Stimulated activated CD4-positive, alpha-beta T cell treated with anti-CD3 and anti-CD28 coated beads, Interleukin-1b, Interleukin-23, amount 100 ng/mL, for 4 hours (primary cell): ENCODE measurements at places on chromosomes 2 and 18.
A peak's percentile ranks its signal among the peaks of the same experiment; 100 is the strongest.

DNA sequence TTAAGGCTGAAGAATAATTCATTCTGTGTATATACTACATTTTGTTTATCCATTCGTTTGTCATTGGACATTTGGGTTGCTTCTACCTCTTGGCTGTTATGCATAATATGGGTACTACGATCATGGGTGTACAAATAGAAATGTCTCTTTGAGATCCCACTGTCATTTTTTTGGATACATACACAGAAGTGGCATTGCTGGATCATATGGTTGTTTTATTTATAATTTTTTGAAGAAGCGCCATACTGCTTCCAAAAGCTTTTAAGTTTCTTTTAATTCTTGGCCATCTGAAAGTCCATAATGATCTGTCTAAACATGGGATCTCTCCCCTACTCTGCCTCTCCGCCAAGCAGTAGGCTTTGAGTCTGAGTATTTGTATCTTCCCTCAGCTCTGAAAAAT, 18.6 kb downstream of the PPM1B start:
- no peak for DNase-seq

DNA sequence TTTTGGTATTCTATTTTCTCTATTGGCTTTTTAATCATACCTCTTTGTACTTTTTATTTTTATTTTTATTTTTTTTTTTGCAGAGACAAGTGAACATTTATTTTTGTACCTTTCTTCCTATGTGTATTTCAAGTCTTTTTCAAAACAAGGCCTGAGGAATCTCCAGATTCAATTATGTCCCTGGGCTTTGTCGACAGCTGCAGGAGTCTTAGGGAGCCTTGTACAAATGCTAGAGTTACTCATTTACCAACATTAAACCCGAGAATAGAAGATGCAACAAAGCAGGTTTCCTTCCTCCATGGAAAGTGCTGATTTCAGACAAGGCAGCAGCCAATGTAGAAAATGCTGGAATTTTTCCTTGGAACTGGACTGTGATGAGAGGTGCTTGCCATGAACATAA, 242.8 kb downstream of the TNS1 start:
- DNase-seq: no peak

- peak; percentile 43 for DNase-seq
Observed at GRCh38 chr2:70141902-70142589, 48.8 kb downstream of the C2orf42 start.

DNA sequence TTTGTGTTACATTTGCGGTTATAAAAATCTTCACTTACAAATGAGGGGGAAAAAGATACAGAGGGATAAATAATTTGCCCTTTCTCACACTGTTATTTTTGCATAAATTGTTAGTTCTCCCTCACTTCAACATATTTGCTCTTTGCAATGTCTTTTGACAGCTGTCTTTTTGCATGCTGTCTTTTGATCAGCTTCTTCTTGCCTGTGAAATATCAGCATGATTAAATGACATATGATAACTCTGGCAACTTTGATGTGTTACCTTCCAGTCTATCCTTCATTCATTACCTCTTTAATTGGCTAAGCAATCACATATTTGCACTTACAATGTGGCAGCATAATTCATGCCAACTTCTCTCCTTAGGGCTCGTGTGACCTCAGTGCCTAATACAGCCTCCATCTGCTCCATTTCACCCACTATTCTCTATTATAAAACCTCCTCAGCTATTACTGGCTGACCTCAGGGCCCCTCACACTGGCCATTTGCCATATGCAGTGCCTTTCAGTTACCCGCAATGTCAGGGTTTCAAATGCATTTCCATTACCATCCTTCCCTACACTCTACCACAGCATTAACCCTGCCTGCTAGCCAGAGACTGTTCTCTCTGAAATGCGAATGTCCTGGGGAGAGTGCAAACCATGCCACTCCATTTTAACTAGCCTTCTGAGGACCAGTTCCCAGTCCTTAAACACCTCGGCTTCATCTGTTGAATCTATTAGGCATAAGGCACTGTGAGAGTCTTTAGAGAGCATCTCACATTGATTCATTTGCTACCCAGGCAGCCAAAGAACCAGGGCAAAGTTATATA, 1056.6 kb upstream of the CHAC2 start:
- no peak for DNase-seq

GRCh38 chr2:154170400-154170799, 298.7 kb downstream of the GALNT13 start:
- DNase-seq: no peak

DNA sequence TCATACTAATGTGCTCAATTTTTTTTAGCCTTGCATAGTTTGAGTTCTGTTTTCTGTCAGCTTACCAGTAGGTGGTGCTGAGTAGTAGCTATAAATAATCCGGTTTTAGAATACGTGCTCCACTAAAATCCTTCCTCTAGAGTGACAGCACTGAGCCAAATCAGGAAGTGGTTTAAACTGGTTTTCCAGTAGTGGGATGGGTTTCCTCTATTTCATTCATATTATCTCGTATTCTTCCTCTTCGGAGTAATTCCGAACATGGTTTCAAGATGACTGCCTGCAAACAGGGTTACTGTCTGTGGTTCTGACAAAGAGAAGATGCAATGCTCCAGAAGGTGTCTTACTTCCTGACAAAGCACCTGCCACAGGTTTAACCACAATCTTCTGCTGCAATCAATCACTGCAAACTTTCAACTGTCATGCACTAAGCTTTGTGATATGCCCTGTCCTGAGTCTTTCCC, 496.9 kb upstream of the VRK2 start:
- no peak for DNase-seq

- no peak for DNase-seq
Observed at GRCh38 chr2:212052412-212053159, 486.0 kb downstream of the ERBB4 start.

GRCh38 chr2:57981083-57981768, 65.4 kb upstream of the VRK2 start:
- no peak for DNase-seq

DNA sequence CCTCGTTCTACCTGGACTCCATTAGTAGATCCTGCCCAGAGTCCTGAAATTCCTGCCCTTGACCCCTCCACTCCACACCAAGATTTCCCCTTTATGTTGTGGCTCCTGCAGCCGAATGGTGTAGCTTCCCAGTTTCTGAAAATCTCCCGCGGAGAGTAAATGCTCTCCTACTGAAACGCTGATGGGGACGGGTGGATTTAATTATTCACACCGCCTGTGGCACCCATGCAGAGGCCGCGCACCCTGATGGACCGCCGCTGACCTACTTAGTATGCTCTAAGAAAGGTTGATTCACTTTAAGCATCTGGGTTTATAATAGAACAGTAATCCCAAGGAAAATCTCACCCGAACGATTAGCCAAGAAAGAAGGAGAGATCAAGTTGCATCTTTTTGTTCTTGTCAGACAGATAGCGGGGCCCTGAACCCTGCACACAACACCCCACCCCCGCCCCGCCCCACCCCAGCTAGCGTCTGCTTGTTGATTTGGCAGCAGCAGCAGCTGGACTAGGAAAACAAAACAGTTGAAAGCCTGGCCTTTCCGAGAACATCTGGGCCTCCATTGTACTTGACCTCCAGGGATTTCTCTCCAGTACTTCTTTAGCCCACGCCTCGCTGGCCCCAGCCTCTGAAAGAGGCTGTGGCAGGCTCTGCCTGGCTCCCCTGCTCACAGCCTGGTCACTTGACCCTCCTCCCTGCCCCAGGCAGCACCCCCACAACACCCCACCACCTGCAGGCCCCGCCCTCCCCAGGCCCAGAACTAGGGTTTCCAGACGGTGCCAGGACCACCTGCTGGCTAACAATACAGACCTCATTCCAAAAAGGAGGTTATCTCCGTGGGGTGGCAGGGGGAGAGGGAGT, 53.6 kb downstream of the DPYSL5 start:
- DNase-seq: no peak

- DNase-seq: no peak
Observed at GRCh38 chr2:36497570-36498163, 100.3 kb downstream of the FEZ2 start.

- DNase-seq: no peak
Observed at GRCh38 chr2:224843141-224843540, 127.0 kb upstream of the CCDC195 start.

GRCh38 chr2:29627279-29627711, 294.1 kb downstream of the ALK start:
- no peak for DNase-seq

DNA sequence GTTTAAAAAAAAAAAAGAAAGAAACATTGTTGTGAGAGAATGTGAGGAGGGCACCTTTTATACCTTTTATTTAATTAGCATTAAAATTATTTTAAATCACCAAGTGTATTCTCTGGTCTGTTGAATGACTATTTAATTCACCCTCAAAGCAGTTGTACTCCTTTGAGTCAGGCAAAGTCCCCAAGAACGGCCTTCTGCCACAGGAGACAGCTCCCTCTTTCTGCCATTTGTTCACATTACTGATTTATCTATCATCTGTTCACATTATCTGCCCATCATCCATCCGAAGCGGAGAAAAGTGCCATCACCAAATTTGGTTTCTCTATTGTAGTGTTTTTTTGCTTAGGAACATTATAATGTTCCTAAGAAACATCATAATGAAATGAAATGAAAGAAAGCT, 240.7 kb upstream of the DPP10 start:
- DNase-seq: no peak

GRCh38 chr2:218427741-218428140, 8.8 kb downstream of the VIL1 start:
- no peak for DNase-seq

GRCh38 chr2:175805442-175806124, 196.5 kb downstream of the LNPK start:
- no peak for DNase-seq

GRCh38 chr2:30666266-30666874, 140.9 kb downstream of the CAPN13 start:
- DNase-seq: no peak

DNA sequence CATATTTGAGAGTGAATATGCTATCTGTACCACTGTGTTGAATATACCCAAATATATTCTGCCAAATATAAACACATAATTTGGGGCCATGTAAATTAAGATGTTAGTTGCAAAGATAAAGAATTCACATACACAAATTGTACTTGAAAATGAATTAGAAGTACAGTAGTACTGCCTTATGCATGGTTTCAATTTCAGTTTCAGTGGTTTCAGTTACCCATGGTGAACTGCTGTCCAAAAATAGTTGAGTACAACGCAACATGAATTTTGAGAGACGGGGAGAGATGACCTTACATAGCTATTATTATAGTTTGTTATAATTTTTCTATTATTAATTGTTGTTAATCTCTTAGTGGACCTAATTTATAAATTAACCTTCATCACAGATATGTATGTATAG, 1313.0 kb upstream of the FAM98A start:
- DNase-seq: no peak

DNA sequence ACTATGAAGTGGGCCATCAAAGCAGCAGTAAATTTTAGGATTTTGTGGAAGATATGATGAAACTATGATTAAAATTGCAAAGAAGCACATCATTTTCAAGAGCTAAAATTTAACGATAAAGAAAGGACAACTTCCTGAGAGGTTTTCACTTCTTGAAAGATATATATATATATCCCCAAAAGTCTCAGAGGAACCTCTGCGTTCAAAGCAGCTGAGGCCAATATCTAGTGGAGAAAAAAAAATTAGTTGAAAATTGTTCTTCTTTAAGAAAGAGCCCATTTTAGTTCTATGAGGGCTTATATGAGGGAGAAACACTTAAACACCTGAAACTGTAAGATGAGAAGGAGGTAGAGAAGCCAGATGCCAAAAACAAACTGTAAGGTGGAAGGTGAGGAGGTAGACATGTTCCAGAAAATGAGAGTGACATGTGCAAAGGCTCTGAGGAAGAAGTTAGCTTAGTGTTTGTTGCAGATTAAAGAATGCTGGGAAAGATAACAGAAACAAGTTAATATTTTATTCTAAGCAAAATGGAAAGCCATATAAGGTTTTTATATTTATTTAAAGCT, 72.9 kb upstream of the VRK2 start:
- no peak for DNase-seq

DNA sequence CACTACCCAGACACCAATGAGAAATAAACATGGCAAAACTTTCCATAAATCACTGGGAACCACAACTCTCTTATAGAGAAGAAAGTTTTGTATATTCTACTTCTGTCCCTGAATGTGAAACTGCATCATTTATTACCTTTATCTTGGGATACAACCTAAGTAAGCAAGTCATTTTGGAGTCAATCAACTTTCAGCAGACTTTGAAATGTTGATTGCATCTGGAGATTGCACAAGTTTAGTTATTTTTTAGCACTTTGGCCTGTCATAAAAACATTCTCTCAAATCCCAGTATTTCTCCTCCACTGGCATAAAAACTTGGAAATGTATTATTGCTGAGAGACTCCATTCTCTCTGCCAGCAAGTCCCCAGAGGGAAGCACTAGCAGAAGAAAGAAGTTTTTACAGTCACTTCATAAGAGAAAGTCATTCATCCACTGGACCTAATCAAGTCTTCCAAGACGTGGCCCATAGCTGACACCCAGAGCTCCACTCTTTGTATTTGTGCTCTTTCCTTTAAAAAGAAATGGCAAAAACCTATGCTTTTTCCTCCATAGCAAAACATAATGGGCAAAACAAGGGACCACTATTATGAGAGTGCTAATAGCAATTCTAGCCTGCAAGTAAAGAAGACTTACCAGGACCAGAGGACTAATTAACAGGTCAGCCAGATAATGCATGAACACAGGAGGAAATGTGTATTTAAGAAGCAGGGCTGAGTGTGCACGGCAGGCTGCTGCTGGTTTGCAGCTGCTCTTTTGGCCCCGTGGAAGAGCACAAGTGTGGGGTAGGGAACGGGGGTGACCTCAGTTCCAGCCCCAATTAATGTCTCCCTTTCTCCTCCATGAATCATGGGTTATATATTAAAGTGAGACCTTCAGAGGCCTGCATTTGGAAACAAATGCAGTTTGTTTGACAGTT, 171.5 kb downstream of the INO80D start:
- DNase-seq: no peak

- no peak for DNase-seq
Observed at GRCh38 chr2:74887445-74887951, 53.6 kb downstream of the HK2 start.

DNA sequence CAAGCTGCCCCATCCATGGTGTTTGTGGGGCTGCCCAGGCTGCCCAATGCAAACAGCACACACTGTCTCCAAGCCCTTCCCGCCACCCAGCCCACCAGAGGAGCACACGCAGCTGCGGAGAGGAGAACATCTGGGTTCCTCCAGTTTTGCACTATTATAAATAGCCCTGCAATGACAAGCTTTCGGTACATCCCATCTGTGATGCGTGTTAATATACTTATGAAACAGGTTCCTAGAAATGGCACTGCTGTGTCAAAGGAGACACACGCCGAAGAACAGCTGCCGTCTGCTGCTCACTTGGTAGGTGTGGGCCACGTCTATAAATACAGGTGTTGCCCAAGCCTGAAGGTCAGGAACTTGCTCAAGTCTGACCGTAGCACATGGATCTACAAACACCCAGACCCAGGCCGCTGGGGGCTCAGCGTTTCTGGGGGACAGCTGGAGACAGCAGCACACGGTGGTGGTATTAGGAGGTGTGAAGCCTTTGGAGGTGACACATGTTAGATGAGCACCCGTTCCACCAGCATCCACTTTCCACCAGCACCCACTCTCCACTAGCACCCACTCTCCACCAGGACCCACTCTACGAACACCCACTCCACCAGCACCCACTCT, 34.3 kb downstream of the PXDN start:
- DNase-seq: no peak
